ENCODE measurements at places on chromosomes 11 and 22. TPM values are rescaled to one million over a fixed set of nuclear protein-coding genes. Genes with fewer than 3 reads are reported as not detected.

GRCh38 chr11:106679181-106679580 lies 339.1 kb downstream of the GUCY1A2 start:
- H3K4me1 ChIP-seq: no peaks in the 10 kb centered on the region
- H3K36me3 ChIP-seq: no peaks in the 10 kb centered on the region

DNA sequence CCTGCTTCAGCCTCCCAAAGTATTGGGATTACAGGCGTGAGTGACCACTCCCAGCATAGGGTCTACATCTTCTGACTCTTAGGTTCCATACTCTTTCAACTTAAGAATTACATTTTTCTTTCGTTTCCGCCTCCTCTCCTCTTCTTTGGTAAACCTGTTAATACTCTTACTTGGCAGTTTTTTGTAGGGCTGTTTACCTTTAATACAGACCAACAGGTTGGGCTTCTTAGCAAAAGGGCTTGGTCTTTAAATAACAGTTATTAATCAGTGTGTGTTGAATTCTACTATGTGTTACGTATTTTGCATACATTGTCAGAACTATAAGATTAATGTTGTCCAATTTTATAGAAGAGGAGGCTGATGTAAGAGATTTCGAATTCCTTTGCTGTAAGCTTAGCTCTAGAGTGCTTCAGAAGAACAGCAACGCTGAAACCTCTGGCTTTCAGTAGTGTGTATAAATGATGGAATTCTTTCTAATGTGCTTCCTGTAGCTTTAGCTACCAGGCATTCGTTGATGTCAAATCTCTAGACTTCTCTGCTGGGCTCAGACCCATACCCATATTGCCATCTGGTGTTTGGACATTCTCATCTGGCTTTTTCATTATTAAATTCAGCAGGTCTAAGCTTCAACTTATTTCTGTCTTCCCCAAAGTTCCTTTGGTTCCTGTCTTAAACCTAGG lies 3.1 kb downstream of the FDX1 start:
- DNase-seq: no peak
- peaks cover 6% of the 10 kb centered on the region for H3K36me3 ChIP-seq
- no peak overlapping the region for H3K27ac ChIP-seq

DNA sequence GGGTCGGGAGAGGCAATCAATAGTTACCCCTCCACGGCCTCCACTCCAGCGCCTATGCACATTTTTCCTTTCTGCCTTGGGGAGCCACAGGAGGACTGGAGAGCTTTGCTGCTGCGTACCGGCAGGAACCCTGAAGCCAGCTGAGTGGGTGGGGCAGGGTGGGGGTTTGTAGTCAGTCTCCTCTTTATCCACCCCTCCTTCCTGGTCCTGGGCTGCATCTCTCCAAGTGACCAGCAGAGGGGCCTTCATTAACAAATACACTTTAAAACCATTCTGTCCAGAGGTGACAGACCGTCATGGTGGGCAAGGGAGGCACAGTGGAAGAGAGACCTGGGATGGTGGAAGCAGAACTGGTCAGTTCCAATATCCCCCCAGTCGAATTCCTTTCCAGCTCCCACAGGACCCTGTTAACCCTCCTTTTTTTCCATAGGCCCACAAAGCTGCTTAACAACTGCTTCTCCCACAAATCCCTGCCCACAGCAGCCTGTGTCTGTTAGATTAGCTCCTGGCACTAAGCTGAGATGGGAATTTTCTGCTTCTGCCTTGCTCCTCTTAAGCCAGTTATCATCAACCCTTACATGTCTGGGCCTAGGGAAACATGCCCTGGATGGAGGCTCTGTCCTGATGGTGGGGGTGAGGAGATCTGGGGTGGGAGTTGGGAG lies 3.9 kb upstream of the ABCG4 start:
- H3K27me3 ChIP-seq: peaks cover 46% of the 10 kb centered on the region
- no peaks in the 10 kb centered on the region for H3K36me3 ChIP-seq
- peak; percentile 34 for DNase-seq
- no peak overlapping the region for H3K4me3 ChIP-seq

- DNase-seq: no peak
- H3K4me1 ChIP-seq: peaks cover 43% of the 10 kb centered on the region
- H3K36me3 ChIP-seq: peaks cover 41% of the 10 kb centered on the region
- no peaks in the 10 kb centered on the region for H3K27me3 ChIP-seq
- H3K4me3 ChIP-seq: no peak overlapping the region
Measured at GRCh38 chr11:3933165-3933628, 77.7 kb downstream of the STIM1 start.

DNA sequence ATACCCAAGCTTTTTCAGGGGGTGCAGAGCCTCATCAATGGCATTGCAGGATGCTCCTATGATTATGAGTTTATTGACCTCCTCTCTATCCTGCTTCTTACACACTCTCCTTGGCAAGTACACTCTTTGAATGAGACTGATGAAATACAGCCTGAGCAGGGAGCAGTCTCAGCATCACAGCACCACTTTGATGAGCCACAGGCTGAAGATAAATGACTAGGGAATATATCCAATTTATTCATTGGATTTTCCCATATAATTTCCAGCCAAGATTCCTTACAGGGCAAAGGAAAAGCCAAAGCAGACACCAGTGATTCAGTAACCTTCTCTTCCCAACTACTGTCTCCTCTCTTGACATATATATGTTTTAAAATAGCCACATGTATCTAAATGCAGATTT lies 79.2 kb downstream of the CASP12 start:
- H3K27me3 ChIP-seq: no peaks in the 10 kb centered on the region
- DNase-seq: no peak
- H3K4me1 ChIP-seq: no peaks in the 10 kb centered on the region
- no peak overlapping the region for H3K4me3 ChIP-seq

- H3K36me3 ChIP-seq: peaks cover 22% of the 10 kb centered on the region
- H3K4me1 ChIP-seq: peaks cover 15% of the 10 kb centered on the region
- no peak overlapping the region for H3K27ac ChIP-seq
- H3K4me3 ChIP-seq: no peak overlapping the region
Measured at GRCh38 chr11:63998558-63999348, 12.5 kb downstream of the OTUB1 start.

DNA sequence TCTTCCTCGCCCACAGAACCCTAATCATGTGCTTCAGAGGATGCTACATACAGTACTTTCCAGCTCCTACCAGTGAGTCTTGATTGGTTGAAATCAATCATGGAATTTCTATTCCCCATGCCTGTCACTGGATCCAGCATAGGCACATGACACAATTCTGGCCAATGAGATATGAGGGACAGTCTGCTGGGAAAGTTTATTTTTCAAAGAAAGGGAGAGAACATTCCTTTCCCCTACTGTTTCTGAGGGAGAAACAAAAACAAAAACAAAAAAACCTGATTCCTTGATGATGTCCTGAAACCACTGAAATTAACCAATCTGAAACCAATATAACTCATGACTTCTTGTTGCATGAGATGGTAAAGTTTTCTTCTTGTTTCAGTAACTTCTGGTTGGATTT lies 3.3 kb upstream of the RCN1 start:
- no peak for DNase-seq
- no peak overlapping the region for H3K4me3 ChIP-seq
- peaks cover 2% of the 10 kb centered on the region for H3K36me3 ChIP-seq
- peaks cover 33% of the 10 kb centered on the region for H3K27me3 ChIP-seq
- H3K4me1 ChIP-seq: peaks cover 24% of the 10 kb centered on the region
- no peak overlapping the region for H3K27ac ChIP-seq

DNA sequence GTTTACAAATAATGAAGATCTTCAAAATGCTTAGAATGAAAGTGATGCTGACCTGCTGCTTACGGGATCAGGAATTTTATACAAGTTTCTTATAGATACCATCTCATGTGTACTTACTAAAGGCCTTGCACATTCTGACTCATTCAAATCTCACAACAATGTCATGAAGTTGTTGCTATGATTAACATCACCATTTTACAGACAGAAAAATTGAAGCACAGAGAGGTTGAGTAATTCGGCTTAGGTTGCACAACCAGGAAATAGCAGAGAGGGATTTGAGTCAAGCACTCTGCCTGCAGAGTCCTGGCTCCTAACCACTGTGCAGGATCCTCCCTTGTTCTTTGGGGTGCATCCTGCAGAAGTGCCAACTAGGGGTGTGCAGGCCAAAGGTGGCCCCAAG lies 471.9 kb downstream of the MIAT start:
- peaks cover 6% of the 10 kb centered on the region for H3K4me1 ChIP-seq
- no peaks in the 10 kb centered on the region for H3K36me3 ChIP-seq
- H3K4me3 ChIP-seq: no peak overlapping the region
- no peak overlapping the region for H3K27ac ChIP-seq
- no peak for DNase-seq
- peaks cover 31% of the 10 kb centered on the region for H3K27me3 ChIP-seq

GRCh38 chr11:29389793-29390192 lies 627.0 kb downstream of the KCNA4 start:
- no peaks in the 10 kb centered on the region for H3K36me3 ChIP-seq
- H3K4me1 ChIP-seq: no peaks in the 10 kb centered on the region
- H3K27me3 ChIP-seq: no peaks in the 10 kb centered on the region
- DNase-seq: no peak

- H3K4me1 ChIP-seq: peaks cover 38% of the 10 kb centered on the region
- peaks cover 2% of the 10 kb centered on the region for H3K36me3 ChIP-seq
- DNase-seq: peak; percentile 31
- H3K4me3 ChIP-seq: peak overlapping the region; percentile 88
Measured at GRCh38 chr11:107859459-107860239, 1.1 kb upstream of the SLC35F2 start.

GRCh38 chr22:40920526-40920925 lies 30.7 kb upstream of the RBX1 start:
- peaks cover 11% of the 10 kb centered on the region for H3K36me3 ChIP-seq
- peaks cover 4% of the 10 kb centered on the region for H3K4me1 ChIP-seq
- no peaks in the 10 kb centered on the region for H3K27me3 ChIP-seq

DNA sequence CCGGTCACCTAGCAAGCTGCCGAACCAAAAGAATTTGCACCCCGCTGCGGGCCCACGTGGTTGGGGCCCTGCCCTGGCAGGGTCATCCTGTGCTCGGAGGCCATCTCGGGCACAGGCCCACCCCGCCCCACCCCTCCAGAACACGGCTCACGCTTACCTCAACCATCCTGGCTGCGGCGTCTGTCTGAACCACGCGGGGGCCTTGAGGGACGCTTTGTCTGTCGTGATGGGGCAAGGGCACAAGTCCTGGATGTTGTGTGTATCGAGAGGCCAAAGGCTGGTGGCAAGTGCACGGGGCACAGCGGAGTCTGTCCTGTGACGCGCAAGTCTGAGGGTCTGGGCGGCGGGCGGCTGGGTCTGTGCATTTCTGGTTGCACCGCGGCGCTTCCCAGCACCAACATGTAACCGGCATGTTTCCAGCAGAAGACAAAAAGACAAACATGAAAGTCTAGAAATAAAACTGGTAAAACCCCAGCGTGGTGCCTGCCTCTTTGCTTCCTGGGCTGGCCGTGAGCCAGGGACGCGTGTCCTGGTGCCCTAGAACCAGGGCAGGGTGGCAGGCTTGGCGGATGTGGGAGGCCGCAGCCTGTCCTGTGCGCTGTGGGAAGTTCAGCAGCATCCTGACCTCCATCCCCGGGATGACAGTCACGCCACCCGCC lies 13.2 kb downstream of the CCND1 start:
- H3K36me3 ChIP-seq: no peaks in the 10 kb centered on the region
- H3K27me3 ChIP-seq: no peaks in the 10 kb centered on the region
- DNase-seq: no peak
- no peak overlapping the region for H3K4me3 ChIP-seq
- H3K4me1 ChIP-seq: no peaks in the 10 kb centered on the region

- DNase-seq: no peak
- peaks cover 7% of the 10 kb centered on the region for H3K4me1 ChIP-seq
- H3K36me3 ChIP-seq: no peaks in the 10 kb centered on the region
- H3K27me3 ChIP-seq: peaks cover 50% of the 10 kb centered on the region
- no peak overlapping the region for H3K27ac ChIP-seq
- H3K4me3 ChIP-seq: no peak overlapping the region
Measured at GRCh38 chr22:29031227-29032011, 30.2 kb downstream of the C22orf31 start.

DNA sequence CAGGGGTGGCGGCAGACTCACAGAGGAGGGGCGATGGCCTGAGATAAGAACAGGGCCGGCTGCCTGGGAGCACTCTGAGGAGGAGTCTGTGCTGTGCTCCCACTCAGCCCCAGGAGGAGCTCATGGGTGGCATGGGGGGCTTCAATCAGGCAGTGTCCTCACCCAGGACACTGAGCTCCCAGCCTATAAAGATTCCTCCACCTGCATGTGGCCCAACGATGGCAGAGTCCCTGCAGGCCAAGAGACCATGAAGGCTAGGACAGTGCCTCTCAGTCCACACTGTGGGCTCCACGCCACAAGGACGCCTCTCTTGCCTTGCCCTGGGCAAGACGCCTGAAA lies 1.9 kb downstream of the CST6 start:
- H3K4me3 ChIP-seq: no peak overlapping the region
- no peaks in the 10 kb centered on the region for H3K4me1 ChIP-seq
- DNase-seq: no peak
- no peaks in the 10 kb centered on the region for H3K36me3 ChIP-seq

DNA sequence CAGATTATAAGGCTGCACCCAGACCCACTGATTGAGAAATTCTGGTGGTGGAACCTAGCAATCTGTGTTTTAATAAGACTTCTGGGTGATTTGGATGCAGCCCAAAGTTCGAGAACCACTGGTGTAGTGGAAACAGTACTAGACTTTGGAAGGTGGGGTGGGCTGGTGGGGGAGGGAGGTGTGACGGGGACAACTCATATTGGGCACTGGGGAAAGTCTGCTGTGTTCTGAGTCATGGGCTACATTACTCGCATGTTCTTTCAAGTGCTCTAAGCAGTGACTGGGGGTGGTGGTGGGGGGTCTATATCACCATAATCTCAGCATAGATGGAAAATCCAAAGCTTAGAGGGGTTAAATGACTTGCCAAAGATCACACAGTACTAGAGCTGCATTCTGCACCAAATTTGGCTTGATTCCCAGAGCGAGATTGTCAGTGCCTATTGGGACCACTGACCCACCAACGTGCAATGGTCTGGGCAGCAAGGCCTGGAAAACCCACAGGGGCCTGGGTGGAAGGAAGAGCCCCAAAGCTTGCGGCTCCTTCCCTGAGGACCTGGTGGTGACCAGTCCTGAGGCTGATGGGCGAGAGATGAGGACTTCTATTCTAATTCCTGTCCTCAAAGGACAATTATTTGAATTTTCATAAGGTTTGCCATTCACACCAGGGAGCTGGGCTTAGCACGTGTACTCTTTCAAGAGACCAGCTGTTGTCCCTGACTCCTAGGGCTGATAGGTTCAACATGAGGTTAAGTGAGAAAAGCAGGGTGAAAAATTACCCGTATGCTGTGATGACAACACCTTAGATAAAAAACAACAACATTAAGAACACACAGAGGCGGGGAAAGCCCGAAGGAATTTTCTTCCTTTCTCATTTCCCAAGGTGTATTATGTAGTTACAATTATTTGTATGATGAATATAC lies 77.5 kb upstream of the NARS2 start:
- H3K36me3 ChIP-seq: no peaks in the 10 kb centered on the region
- H3K27ac ChIP-seq: no peak overlapping the region
- H3K4me1 ChIP-seq: no peaks in the 10 kb centered on the region
- H3K27me3 ChIP-seq: no peaks in the 10 kb centered on the region
- DNase-seq: no peak

GRCh38 chr22:19937616-19938473 lies 3.7 kb upstream of the COMT start:
- no peak overlapping the region for H3K4me3 ChIP-seq
- no peak overlapping the region for H3K27ac ChIP-seq
- no peaks in the 10 kb centered on the region for H3K27me3 ChIP-seq
- DNase-seq: no peak
- H3K36me3 ChIP-seq: peaks cover 23% of the 10 kb centered on the region
- H3K4me1 ChIP-seq: peaks cover 17% of the 10 kb centered on the region

Gene APOA4
- not detected for total RNA-seq

Gene DLAT
- total RNA-seq: 31.6 TPM

Gene YPEL1
- 8.9 TPM for total RNA-seq

Gene MTFP1
- total RNA-seq: 34.5 TPM

Gene CNTF
- total RNA-seq: 3.7 TPM

Gene C11orf52
- total RNA-seq: not detected

Gene MMP27
- total RNA-seq: not detected

Gene RBMXL2
- total RNA-seq: not detected

Gene AMOTL1
- 4.0 TPM for total RNA-seq

Gene EMID1
- total RNA-seq: not detected
